CD4-positive, alpha-beta T cell treated with Interleukin-2 at 100 ng/mL for 4 hours (primary cell): ENCODE measurements at places on chromosomes 2 and 18.

GRCh38 chr2:97267411-97268074 is 154.6 kb downstream of the ANKRD36 start:
- no peak for DNase-seq

GRCh38 chr18:33107511-33107910 is 333.0 kb downstream of the CCDC178 start:
- DNase-seq = no peak

GRCh38 chr18:27604583-27604982 is 419.5 kb upstream of the CHST9 start:
- DNase-seq = no peak

DNA sequence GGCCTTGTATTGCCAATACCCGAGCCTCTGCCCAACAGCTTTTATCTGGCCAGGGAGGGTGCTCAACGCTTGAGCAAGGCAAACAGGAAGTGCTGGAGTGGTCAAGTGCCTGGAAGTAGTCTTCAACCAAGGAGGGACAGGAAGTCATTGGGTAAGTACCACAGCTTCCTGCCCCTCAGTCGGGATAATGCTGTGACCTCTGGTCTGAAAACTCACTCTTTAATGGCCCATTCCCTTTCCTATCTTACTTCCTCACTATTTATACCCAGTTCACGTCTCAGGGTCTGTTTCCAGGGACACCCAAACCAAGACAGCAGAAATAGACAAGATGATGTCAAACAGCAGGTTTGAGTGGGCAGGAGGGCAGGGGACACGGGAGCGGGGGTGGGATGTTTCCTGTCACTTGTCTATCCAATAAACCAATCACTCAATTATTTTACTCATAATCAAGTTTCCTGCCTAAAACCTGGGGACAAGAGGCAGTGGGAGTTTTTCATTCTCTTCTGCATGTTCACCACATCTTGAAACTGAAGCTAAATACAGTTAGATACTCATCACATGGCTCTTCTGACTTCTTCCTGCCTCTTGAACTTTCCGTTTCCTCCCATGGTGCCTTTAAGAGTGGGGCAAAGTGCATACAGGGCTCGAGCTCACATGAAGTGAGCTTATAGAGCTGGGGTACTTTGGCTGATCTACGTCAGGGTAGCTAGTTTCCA is 68.9 kb upstream of the CAB39 start:
- peak; percentile 52 for DNase-seq

DNA sequence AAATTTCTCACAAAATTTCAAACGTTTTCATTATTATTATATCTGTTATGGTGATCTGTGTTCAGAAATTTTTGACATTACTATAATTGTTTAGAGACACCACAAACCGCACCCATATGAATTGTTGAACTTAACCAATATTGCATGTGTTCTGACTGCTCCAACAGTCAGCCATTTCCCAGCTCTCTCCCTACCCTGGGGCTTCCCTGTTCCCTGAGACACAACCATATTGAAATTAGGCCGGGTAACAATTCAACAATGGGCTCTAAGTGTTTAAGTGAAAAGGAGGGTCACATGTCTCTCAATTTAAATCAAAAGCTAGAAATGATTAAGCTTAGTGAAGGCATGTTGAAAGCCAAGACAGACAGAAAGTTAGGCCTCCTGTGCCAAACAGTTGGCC is 424.0 kb downstream of the DSC3 start:
- no peak for DNase-seq
